GM04503 (cell line): ENCODE measurements at places on chromosomes 13 and 19.

DNA sequence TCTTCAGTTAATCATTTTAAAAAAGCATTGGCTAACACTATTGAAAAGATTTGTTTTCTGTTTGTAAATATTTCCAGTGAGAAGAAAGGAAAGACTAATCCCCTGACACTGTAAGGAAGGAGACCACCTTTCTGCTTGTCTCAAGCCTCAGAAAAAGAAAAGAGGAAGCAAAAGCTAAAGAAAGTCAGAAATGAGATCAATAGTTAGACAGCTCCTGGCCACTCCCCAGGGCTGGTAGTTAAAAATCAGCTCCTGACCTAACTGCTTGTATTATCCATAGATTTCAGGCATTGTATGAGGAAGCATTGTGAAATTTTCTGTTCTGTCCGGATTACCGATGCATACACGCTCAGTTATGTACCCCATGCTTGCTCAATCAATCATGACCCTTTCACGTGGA lies 76.6 kb downstream of the ZNF486 start:
- DNase-seq = no peak

DNA sequence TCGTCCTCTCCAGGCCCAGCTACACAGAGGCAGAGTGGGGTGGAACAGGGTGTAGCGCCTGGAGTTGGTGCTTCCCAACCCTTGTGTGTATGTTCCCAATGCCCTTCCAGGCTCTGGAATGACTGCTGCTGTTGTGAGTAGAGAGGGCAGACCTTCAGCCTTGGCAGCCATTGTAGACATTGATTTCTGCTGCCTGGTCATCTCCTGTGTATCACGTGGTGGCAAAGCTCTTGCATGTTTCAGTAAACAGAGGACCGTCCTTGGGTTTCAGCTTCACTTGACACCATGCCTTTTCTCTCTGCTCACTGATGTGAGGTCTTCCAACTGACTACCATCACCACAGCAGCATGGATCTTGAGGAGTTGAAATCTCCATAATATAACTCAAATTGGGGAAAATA lies 397.9 kb downstream of the COG6 start:
- no peak for DNase-seq

DNA sequence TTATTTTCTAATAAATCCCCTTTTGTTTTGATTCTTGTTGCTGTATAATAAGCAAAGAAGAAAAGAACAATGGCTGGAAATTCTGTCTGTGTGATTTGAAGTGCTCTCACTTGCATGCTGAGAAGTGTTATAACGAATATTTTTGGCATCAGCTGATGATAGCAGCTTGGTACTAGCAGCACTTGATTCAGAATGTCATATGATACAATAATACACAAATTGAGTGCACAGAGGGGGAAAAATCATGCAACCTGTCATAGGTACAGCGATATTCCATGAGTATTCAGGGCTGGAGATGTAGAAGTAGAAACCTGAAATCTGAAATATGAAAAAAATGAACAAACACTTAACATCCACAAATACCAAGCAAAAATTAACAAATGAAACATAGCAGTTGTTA lies 108.1 kb downstream of the FGF14 start:
- no peak for DNase-seq

DNA sequence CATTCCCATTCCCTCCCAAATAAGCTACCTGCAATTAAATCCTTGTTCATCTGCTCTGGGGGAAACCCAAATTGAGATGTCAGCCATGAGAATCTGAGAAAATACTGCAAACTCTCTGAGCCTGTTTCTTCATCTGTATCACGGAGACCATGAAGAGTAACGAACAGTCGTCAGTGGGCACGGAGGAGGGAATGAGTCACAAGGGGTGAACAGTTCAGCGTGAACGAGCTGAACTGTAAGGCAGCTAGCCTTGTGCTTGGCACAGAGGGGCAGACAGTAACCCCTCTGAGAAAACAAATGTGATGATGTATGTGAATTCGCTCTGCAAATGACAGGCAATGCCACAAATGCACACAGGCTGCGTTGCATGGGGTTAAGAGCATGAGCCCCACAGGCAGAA lies 288.7 kb downstream of the FOXO1 start:
- DNase-seq = no peak

- peak; percentile 29 for DNase-seq
These were observed at the start of gene LHFPL6 for GRCh38 chr13:39602614-39603366. Gene LHFPL6 (minus strand): TSS chr13:39603193.

- DNase-seq = no peak
These were observed 15.8 kb upstream of the ELF1 start for GRCh38 chr13:41034881-41035280.

- no peak for DNase-seq
These were observed 518.6 kb downstream of the SLITRK5 start for GRCh38 chr13:88189728-88190127.

DNA sequence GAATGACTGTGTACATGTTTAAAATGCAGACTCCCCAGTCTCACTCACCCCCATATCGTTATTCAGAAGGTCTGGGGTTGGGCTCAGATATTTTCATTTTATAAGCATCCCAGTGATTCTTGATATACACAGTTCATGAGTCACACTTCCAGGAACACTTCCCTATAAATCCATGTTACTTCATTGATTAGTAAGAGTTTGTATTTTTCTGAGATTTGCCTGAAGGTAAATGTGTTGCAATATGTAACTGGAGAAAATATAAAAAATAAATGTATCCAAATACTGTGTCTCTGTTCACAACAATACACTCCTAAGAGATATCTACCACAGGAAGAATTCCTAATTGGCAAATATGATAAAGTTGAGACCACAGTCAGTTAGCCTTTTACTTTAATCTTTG lies 6.6 kb upstream of the PDX1 start:
- no peak for DNase-seq

GRCh38 chr19:17999684-18000479 lies 8.1 kb upstream of the ARRDC2 start:
- DNase-seq = no peak

DNA sequence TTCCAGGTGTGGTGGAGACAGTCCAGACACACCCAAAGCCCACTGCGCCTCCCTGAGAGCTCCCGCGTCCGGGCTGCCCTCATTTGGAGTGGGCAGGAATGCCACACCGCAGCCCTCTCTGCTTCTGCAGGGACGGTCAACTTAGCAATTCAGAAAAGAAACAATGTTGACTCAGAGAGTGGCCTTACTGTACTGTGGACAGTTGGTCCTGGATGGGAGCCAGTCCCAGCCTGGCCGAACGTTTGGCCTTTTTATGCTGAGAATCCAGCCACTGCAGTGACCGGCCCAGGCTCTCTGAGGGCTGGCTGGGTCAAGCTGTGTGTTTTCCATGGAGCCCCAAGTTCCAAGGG lies 7.2 kb downstream of the GAS6 start:
- DNase-seq = no peak
